ENCODE measurements at places on chromosomes 1 and 21.

DNA sequence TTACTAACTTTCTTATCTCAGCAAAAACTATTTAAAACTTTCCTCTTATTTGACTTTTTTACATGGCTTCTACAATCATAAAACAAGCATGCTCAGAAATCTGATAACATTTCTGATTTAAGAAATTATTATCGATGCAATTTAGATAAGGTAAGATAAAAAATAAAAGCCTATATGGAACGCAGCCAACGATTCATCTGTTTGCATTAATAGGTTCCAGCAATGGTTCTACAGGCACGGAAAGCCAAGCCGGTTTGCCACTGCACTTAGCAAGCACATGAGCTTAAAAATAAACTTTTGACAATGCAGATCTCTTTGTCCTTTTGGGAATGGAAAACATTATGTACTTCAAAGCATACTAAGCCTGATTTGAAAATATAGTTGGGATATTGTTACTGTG lies 77.5 kb upstream of the KCNK2 start:
- no peak for DNase-seq

- no peak for DNase-seq
Observed at GRCh38 chr21:41350436-41351155, 11.2 kb upstream of the MX2 start.

DNA sequence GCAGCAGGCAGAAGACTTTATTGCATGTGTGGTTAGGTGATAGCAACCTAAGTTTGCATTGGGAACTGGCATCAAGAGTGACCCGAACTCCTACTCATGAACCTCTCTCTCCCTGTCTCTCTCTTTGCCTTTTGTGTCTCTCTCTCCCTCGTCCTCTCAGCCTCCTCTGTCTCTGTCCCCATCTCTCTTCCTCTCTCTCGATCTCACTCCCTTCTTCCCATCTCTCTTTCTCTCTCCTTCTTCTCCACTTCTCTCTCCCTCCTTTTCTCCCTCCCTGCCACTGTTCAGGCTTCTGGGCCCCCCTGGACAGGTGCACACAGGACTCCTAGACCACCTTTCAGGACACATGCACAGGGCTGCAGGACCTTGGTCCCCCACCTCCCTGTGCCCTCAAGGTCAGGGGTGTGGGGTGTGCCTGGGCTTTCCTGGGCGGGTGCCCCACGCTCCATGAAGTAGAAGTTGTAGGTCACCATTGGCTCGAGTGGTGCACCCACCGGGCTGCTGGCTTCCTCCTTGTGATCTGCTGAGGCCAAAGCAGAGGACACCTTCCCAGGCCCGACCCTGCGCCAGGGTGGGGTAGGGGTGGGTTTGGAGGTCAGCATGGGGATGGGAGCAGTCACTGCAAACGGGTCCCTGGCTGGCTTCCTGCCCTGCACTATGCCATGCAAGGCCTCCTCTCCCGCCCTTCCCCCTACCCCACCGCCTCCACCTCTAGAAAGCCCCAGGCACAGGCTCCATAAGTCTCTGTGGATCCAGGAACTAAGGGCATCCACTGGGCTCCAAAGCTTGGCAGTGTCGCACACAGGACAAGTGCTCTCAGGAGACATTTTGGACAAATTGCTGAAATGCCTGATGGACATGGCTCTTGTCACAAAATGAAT lies 13.2 kb upstream of the ZBTB17 start:
- no peak for DNase-seq

DNA sequence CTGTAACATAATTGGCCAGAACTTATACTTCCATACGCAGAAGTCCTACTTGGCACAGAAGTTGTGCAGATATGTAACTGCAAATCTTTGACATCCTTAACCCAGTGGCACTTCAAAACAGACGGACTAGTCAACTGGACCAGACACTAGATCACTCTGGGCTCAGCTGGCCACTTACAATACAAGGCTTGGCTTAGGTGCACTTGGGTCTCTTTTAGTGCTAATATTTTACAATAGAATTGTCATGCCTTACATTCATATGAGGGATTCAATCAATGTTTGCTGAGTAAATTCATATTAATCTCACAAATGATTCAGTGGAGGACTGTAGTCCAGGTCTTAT lies 20.1 kb downstream of the XKR8 start:
- no peak for DNase-seq

- no peak for DNase-seq
Observed at GRCh38 chr1:34379911-34380310, 203.2 kb downstream of the C1orf94 start.

GRCh38 chr1:150552128-150552910 lies 3.1 kb downstream of the ADAMTSL4 start:
- DNase-seq: no peak

GRCh38 chr1:54402896-54403295 lies 3.3 kb downstream of the SSBP3 start:
- no peak for DNase-seq

DNA sequence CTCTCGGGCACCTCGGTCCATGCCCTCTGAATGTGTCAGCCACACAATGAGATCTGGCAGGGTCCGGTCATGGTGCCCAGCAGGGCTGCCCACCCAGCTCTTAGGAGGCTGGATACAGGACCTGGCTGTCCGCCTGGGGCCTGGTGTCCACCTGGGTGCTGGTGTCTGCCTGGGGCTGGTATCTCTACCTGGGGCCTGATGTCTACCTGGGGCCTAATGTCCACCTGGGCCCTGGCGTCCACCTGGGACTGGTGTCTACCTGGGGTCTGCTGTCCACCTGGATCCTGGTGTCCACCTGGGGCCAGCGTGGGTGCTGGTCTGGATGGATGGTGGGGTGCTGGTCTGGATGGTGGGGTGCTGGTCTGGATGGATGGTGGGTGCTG lies 45.1 kb upstream of the ACTRT2 start:
- DNase-seq: no peak

GRCh38 chr1:175742790-175743459 lies 470 bp downstream of the TNR start:
- DNase-seq: no peak

GRCh38 chr1:192461684-192462083 lies 113.9 kb upstream of the RGS1 start:
- no peak for DNase-seq

- DNase-seq: no peak
Observed at GRCh38 chr1:18972991-18973390, 16.5 kb upstream of the IFFO2 start.

- DNase-seq: no peak
Observed at GRCh38 chr1:158335213-158335532, 3.8 kb upstream of the CD1B start.

GRCh38 chr1:151773702-151774101 lies 10.4 kb upstream of the MRPL9 start:
- DNase-seq: no peak

GRCh38 chr1:229768232-229768631 lies 142.2 kb downstream of the URB2 start:
- no peak for DNase-seq

GRCh38 chr1:85133565-85134159 lies 67.2 kb downstream of the SYDE2 start:
- DNase-seq: no peak

- DNase-seq: peak; percentile 5
Observed at GRCh38 chr1:26862781-26863684, at the start of gene SFN. TSS of gene SFN (plus strand) at chr1:26863149. CDS start at chr1:26863213, 64 bp downstream.

- DNase-seq: no peak
Observed at GRCh38 chr1:12555411-12556367, 62.3 kb downstream of the DHRS3 start.

GRCh38 chr1:8879922-8880676 lies 1.6 kb upstream of the ENO1 start:
- DNase-seq: no peak

DNA sequence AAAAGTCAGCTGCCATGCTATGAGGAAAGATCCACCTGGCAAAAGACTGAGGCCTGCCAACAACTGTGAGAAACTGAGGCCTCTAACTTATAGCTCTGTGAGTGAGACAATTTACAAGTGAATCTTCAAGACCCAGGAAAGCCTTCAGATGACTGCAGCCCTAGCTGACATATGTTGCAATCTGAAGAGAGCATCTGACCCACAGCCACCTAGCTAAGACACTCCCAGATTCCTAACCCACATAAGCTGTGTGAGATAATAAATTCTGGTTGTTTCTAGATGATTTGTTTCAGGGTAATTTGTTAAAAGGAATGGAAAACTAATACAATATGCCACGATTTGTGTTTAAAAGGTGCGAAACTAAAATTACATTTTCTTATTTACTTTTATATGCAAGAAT lies 55.1 kb downstream of the HFM1 start:
- no peak for DNase-seq

DNA sequence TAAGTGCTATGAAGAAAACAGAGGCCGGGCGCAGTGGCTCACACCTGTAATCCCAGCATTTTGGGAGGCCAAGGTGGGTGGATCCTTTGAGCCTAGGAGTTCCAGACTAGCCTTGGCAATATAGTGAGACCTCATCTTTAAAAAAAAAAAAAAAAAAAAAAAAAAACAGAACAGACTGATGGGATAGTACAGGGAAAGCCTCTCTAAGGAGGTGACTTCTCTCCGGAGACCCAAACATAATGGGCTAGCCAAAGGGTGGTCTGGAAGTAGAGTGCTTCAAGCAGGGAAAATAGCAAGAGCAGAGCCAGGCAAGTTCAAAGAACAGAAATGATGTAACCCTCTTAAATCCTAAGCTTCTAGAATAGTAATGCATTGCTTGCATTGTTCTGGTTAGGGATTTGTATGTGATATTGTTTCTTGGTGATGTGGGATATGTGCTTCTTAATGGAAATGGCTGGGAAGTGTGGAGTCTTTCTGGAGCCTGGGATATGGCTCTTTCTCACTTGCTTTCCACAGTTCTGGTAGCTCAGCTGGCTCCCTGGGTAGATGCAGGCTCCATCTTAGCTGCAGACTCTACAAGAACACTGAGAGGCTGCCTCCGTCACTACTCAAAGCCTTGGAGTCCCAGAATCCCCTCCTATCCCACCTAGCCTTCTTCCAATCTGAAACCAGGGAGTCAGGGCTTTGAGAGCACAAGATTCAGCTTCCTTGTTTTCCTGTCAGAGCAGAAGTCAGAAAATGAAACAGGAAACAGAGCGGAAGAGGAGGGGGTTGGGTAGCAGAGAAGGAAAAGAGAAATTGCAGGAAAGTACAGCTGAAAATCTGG lies 1.9 kb upstream of the PIGV start:
- DNase-seq: no peak

DNA sequence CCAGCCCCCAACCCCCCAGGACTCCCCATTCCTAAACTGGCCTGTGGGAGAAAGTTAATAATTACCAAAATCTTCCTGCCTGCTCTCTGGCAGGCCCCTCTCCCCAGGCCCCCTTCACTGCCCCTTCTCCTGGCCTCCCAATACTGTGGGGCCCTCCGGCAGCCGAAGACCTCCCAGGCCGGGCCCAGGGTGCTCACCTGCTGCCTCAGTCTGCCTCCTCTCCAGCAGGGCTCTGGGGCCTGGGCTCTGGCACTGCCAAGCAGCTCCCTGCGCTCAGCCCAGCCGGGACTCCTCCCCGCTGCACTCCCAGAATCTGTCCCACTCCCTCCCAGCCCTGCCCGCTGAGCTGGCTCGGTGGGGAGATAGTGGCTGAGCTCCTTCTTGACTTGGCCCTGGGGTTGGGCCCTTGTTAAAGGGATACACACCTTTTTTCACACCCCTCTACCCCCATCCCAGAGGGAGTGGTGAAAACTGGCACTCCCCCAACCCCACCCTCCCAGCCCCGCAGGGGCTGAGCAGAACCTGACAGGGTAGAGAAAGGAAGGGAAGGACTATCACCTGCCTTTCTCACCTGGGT lies at the start of gene S100A16:
Gene S100A16 (minus strand): TSS at position 383 of the 577 bp plus-strand sequence. CDS start 4,986 bp downstream, outside the sequence.
- DNase-seq: no peak

- DNase-seq: peak; percentile 54
Observed at GRCh38 chr1:108828074-108828961, 28.6 kb downstream of the AKNAD1 start.

DNA sequence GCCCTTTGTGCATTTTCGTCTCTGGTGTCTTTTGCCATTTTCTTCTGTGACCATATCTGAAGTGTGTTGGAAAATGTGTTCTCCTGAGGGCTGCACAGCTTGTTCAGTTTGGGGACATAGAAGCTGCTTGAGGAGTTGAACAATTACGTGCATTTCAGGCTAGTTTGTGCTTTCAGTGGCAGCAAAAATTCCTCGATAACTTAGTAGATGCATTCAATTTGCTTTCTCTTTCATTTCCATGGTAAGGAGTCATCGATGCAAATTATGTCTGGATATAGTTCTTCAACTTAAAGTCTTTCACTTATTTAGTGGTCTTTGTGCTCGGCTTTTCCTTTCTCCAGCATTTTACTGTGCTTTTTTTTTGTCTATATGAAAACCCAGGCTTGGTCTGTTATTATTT lies 441.5 kb downstream of the PLA2G4A start:
- no peak for DNase-seq

DNA sequence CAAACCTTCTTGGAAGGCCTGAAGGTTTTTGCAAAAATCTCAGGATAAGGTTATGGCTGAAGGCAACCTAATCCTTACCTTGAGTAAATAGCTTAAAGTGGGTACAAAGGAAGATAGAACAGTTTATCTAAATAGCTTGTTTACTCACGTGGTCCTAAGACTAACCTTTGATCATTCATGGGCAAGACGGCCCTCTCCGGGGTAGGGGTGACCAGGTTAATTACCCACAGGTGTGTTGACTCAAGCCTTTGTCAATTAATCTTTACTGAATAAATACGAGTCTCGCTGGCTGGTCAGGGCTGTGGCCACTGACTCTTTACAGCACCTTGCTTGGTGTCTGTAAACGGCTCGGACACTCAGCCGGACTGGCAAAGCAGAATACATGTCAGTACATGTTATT lies 10.8 kb downstream of the AADACL4 start:
- no peak for DNase-seq
